Aorta (tissue), 5 donors: ENCODE measurements at places on chromosomes 4 and X. TPM values are rescaled to one million over a fixed set of nuclear protein-coding genes. Genes with fewer than 3 reads are reported as not detected.

Gene HAUS3
- polyA plus RNA-seq = 3.8 TPM

Gene ATP5ME
- 599 TPM for polyA plus RNA-seq

Gene SPP1
- 89.2 TPM for polyA plus RNA-seq

Gene GDI1
- 209 TPM for polyA plus RNA-seq
